SK-N-MC (cell line): ENCODE measurements at places on chromosomes 13 and 19.

GRCh38 chr19:5713228-5713627 is 6.7 kb downstream of the LONP1 start:
- no peak for DNase-seq

DNA sequence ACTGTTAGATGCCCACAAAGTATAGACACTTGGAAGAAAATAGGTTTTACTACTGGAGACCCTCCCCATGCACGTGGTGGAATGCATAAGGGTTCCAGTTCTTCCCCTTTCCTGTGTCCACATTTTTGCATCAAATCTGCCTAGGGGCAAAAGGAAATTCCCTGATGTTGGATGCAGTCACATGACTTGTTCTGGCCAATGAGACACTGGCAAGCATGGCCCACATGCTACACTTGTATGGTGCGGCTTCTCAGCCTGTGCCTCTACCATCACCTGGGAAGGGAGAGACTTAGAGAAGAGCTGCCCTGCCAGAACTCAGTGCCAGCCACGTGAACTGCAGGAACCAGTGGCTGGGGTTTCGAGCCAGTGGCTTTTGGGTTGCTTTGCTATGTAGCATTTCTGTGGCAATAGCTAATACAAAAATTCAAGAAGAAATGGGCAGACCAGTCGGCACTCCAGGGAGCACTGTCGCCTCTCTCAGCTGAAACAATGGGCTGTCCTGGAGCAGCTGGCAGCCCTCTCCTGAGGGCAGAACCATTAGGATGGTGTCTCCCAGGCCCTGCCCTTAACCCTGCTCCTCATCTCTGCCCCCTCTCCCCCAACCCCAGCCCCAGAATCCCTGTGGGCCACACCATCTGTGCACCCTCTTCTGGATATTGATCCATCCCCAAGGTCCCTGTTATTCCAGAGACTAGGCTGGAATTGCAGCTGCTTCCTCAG is 634.0 kb downstream of the UQCRFS1 start:
- no peak for DNase-seq

- no peak for DNase-seq
Measured at GRCh38 chr19:48779636-48780035, 24.3 kb downstream of the FGF21 start.

- peak; percentile 99 for DNase-seq
Measured at GRCh38 chr19:14795078-14795721, 16.8 kb upstream of the ADGRE2 start.

DNA sequence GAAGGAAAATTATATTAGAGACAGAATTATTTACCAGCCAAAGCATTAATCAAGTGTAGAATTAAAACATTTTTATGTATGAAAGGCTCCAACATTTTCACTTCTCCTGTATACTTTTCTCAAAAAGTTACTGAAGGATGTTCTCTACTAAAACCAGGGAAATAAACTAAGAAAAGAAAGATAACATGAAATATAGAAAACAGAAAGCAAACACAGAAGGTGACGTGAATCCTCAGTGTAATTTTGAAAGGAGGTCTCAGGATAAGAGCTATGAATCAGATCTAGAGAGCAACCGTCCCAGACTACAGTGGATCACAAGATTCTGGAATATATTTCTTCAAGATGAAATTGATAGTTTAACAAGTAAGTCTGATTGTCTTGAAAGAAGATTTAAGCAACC is 144.5 kb downstream of the CYSLTR2 start:
- no peak for DNase-seq

DNA sequence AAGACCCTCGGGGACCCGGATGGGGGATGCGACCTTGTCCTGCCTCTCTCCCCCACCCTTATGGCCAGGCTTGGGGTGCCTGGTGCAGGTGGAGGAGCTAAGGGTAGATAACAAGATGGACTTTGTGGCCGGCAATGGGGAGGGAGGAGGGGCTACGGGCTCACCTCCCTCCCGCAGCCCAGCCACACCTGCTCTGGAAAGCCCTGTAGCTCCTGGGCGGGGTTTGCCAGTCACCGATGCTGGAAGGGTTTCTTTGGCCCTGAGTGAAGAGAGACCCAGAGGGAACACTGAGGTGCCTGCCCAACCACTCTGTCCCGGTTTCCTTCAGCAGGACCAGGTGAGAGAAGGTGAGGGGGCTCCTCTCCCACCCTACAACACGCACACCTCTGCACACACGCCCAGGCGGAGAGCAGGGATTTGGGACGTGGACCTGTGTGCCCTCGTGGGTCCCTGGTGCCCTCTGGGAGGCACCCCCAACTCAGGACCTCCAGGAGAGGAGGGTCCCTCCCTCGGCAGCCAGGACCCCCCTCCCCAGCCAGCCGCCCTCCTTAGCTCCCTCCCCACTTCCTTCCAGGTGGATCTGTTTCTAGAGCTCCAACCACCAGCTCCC is at the start of gene FUT2:
TSS of gene FUT2 (plus strand) at position 229 of the 610 bp plus-strand sequence. CDS start 6,986 bp downstream, outside the sequence.
- DNase-seq, result no peak

GRCh38 chr19:38616265-38616664 is 1.5 kb downstream of the MAP4K1 start:
- no peak for DNase-seq

DNA sequence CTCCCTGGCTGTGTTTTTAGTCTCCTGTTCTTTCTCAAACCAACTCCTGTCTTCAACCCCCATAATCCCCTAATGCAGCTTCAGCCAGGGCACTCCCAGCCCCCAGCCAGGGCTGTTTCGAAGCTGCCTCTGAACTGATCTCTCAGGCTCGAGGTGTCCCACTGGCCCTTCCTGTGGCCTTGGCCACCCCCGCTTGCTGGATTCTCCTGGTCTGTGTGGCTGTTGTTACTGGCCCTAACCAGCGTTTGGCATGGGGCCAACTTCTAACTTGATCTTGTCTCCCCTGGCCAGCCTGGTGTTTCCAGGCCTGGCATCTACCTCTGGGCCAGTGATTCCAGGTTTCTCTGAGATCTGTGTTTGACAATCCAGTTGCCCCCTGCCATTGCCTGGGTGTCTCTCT is 11.0 kb downstream of the XAB2 start:
- DNase-seq, result no peak

DNA sequence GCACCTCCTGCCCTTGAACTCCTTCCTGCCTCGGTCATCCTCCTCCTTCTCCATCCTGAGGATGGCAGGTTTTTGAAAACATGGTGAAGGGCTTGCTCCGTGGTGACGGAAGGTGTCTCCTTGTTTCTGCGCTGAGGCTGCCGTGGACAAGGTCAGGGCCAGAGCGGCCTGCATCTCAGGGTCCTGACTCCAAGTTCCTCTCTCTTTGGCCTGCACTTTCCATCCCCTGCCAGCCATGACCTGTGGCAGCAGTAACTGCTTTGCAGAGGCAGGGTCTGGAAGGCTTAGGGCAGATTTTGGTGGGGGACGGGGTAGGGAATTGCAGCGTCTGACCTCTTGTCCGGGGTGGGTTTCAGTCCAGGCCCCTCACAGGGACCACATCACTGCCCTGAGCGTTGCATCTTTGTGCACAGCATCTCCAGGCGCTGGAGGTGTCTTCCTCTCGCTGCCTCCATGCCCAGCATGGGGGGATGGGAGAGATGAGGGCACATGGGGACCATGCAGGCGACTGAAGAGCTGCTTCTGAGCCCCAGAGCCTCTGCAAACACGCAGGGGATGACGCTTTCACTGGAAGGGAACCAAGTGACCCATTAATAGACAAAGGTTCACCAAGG is 216.8 kb downstream of the TEX29 start:
- no peak for DNase-seq

- no peak for DNase-seq
Measured at GRCh38 chr19:8342316-8342683, 762 bp downstream of the KANK3 start.

DNA sequence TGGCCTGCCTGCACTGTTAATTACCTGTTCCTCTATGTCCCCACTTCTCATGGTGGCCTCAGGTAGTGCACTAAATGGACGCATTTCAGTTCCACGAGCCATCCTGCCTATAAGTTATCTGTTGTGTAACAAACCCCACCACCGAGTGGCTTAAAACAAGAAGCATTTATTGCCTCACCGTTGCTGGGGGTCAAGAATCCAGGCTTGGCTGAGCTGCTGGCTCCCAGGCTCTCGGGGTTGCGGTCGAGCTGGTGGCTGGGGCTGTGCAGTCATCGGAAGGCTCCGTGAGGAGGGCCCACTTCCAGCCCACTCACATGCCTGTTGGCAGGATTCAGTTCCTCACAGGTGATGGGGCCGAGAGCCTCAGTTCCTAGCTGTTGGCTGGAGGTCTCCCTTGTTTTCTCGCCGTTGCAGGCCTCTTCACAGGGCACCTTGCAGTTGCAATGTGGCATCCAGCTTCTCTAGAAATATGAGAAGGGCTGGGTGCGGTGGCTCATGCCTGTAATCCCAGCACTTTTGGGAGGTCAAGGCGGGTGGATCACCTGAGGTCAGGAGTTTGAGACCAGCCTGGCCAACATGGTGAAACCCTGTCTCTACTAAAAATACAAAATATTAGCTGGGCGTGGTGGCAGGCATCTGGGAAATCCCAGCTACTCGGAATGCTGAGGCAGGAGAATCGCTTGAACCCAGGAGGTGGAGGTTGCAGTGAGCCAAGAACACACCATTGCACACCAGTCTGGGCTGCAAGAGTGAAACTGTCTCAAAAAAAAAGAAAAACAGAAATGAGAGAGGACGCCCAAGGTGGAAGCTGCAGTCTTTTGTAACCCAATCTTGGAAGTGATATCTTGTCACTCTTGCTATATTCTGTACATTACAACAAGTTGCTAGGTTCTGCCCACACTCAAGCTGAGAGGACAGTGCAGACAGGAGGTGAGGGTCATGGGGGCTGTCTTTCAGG is 6.5 kb upstream of the PTOV1 start:
- no peak for DNase-seq

DNA sequence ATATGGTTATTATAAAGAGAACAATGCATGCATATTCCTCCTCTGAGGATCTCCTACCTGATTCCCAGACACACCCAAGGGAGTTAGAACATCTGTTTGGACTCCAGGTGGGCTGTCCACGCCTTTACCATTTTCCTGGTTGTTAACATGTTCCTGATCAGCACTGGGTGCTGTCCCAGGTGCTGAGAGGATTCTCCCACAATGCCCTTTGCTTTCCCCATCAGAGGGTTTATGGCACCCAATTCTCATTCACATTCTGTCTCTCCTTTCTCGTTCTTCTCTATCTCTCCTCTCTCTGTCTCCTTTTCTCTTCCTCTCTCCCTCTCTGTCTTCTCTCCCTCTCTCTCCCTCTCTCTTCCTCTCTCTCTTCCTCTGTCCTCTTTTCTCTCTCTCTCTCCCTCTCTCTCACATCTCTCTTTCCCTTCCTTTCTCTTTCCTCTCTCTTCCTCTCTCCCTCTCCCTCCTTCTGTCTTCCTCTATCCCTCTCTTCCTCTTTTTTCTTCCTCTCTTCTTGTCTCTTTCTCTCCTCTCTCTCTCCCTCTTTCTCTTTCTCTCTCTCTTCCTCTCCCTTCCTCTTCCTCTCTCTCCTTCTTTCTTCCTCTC is 3.3 kb upstream of the RDH13 start:
- no peak for DNase-seq

- no peak for DNase-seq
Measured at GRCh38 chr13:25067064-25067463, 28.9 kb upstream of the PABPC3 start.

GRCh38 chr13:34469196-34469986 is 472.7 kb upstream of the NBEA start:
- DNase-seq, result no peak

GRCh38 chr13:112117258-112117954 is 50.5 kb downstream of the SOX1 start:
- DNase-seq, result no peak

- no peak for DNase-seq
Measured at GRCh38 chr13:78465250-78465649, 138.1 kb downstream of the POU4F1 start.

DNA sequence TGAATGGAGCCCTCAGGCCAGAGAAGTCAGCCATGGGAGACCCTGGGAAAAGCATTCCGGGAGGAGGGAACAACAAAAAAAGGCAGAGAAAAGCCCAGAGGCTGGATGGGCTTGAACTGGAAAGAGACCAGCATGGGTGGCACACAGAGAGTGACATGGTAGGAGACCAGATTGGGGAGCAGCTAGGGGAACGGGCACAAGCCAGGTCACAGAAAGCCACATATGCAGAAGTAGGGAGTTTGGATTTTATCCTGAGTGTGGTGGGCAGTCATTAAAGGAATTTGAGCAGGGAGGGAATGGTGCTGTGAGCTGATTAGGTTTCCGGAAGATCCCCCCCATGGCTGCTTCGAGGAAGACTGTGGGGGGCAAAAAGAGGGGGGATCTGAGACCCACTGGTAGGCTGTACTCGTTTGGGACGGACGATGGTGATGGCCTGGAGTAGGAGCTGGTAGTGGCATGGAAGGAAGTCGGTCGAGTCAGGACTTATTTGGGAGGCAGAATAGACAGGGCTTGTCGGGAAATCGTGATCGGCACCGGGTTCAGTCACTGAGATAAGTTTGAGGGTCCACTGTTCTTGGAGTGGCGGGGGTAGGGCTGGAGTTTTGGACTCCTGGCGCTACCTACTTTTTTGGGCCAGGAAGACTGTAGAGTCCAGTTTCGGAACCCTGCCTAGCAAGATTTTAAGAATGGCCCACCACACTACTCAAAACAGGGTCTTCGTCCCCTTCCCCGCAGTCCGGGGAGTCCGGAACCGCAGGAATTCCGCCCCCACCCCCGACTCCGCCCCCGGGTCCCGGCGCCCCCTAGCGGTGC is 949 bp downstream of the SERTAD1 start:
- no peak for DNase-seq

GRCh38 chr13:28047757-28048388 is 52.5 kb downstream of the FLT3 start:
- DNase-seq, result no peak

GRCh38 chr19:49497047-49497788 is 984 bp downstream of the RPS11 start:
- DNase-seq, result no peak

GRCh38 chr13:79392882-79393563 is 13.0 kb downstream of the RBM26 start:
- no peak for DNase-seq

DNA sequence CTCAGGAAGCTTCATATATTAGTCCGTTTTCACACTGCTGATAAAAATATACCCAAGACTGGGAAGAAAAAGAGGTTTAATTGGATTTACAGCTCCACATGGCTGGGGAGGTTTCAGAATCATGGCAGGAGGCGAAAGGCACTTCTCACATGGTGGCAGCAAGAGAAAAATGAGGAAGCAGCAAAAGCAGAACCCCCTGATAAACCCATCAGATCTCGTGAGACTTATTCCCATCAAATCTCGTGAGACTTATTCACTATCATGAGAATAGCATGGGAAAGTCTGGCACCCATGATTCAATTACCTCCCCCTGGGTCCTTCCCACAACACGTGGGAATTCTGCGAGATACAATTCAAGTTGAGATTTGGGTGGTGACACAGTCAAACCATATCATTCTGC is 23.1 kb downstream of the FLT3 start:
- no peak for DNase-seq

GRCh38 chr19:38556521-38557174 is 61.1 kb downstream of the MAP4K1 start:
- DNase-seq, result no peak

- no peak for DNase-seq
Measured at GRCh38 chr19:4140237-4140711, 13.2 kb upstream of the CREB3L3 start.
